ENCODE measurements at places on chromosomes 7 and 10. TPM values are rescaled to one million over a fixed set of nuclear protein-coding genes. Genes with fewer than 3 reads are reported as not detected.

Gene TMEM168
- total RNA-seq, result 32.5 TPM

DNA sequence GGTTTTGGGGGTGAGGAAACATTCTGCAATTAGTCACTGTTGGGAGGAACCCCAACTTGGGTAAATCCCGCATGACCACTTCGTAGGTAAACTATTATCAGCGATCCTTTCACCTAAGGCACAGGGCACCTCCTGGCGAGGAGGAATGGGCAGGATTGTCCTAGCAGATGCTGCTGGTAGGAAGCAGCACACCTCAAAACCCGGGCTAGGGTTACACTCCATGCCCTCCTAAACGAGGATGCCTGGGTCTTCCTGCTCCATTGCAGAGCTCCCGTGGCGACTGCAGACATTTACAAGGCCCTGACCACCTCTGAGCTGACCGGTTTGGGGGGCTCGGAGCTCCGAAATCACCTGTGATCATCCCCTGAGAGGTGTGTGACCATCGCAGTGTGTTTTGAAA is 92.3 kb downstream of the FAM171A1 start:
- no peaks in the 10 kb centered on the region for H3K4me1 ChIP-seq
- H3K27ac ChIP-seq, result no peak overlapping the region

GRCh38 chr7:386385-386784 is 96.4 kb downstream of the FOXL3 start:
- no peak overlapping the region for H3K27ac ChIP-seq
- H3K4me3 ChIP-seq, result no peak overlapping the region
- peaks cover 5% of the 10 kb centered on the region for H3K36me3 ChIP-seq
- H3K4me1 ChIP-seq, result no peaks in the 10 kb centered on the region
- peaks cover 34% of the 10 kb centered on the region for H3K27me3 ChIP-seq

- H3K27ac ChIP-seq, result no peak overlapping the region
- no peaks in the 10 kb centered on the region for H3K36me3 ChIP-seq
- peaks cover 31% of the 10 kb centered on the region for H3K27me3 ChIP-seq
- no peaks in the 10 kb centered on the region for H3K4me1 ChIP-seq
Observed at GRCh38 chr10:58963723-58964124, 212.7 kb upstream of the PHYHIPL start.

Gene EGR2
- total RNA-seq, result 1.0 TPM

Gene BMPER
- total RNA-seq, result not detected

GRCh38 chr7:52959336-52959735 is 76.1 kb upstream of the POM121L12 start:
- H3K36me3 ChIP-seq, result no peaks in the 10 kb centered on the region
- H3K27ac ChIP-seq, result no peak overlapping the region
- peaks cover 7% of the 10 kb centered on the region for H3K4me1 ChIP-seq

Gene RAMP3
- total RNA-seq, result not detected

GRCh38 chr10:7261351-7261750 is 149.5 kb downstream of the SFMBT2 start:
- H3K27ac ChIP-seq, result peak overlapping the region; percentile 47
- peaks cover 6% of the 10 kb centered on the region for H3K36me3 ChIP-seq
- H3K27me3 ChIP-seq, result no peaks in the 10 kb centered on the region
- DNase-seq, result peak; percentile 52
- peaks cover 47% of the 10 kb centered on the region for H3K4me1 ChIP-seq

DNA sequence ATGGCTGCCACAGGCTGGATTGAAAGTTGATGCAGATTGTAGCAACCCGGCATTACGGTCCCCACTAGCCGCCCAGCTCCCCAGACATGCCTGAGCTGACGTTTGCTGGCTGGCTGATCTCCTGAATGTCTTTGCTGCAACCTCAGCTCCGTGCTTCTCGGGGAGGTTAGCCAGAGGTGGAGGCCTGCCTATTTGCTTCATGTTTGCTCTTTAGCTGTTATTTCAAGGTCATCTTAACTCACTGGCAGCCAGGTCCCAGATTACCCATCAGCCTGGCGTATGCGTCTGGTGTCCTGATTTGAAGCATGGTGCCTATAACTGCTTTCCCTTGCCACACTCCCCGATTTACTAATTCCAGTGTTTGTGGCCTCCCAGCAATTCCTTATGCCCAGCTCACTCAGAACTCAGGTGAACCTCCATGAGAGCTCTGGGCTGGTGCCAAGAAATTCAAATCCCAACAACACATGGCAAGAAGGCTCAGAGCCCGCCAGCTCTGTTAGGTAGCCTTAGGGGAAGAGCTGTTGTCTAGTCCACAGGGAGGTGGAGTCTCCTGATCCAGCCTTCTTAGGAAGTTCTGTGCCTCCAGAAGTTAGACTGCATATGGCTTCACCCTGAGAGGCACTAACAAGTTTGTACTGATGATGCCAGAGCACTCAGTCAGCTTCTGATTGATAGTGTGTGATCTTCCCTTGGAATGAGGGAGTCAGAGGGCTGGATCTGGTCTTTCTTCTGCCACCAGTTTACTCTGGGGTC is 69.7 kb upstream of the EXOC4 start:
- no peaks in the 10 kb centered on the region for H3K36me3 ChIP-seq
- H3K27me3 ChIP-seq, result peaks cover 22% of the 10 kb centered on the region
- no peak overlapping the region for H3K27ac ChIP-seq
- H3K4me3 ChIP-seq, result no peak overlapping the region
- peak; percentile 5 for DNase-seq
- no peaks in the 10 kb centered on the region for H3K4me1 ChIP-seq

Gene FBXL13
- 0.74 TPM for total RNA-seq

GRCh38 chr10:73537288-73537687 is 41.5 kb upstream of the PPP3CB start:
- H3K4me3 ChIP-seq, result no peak overlapping the region
- DNase-seq, result no peak
- H3K27ac ChIP-seq, result no peak overlapping the region
- H3K27me3 ChIP-seq, result no peaks in the 10 kb centered on the region

Data from MCF 10A (cell line).